Right ventricle myocardium inferior (tissue), 1 donor: ENCODE measurements at places on chromosomes 7 and 10.

- DNase-seq: no peak
These were observed 23.8 kb downstream of the EN2 start for GRCh38 chr7:155481764-155482163.

- DNase-seq: no peak
These were observed 26.2 kb upstream of the FRMD4A start for GRCh38 chr10:14356921-14357320.

DNA sequence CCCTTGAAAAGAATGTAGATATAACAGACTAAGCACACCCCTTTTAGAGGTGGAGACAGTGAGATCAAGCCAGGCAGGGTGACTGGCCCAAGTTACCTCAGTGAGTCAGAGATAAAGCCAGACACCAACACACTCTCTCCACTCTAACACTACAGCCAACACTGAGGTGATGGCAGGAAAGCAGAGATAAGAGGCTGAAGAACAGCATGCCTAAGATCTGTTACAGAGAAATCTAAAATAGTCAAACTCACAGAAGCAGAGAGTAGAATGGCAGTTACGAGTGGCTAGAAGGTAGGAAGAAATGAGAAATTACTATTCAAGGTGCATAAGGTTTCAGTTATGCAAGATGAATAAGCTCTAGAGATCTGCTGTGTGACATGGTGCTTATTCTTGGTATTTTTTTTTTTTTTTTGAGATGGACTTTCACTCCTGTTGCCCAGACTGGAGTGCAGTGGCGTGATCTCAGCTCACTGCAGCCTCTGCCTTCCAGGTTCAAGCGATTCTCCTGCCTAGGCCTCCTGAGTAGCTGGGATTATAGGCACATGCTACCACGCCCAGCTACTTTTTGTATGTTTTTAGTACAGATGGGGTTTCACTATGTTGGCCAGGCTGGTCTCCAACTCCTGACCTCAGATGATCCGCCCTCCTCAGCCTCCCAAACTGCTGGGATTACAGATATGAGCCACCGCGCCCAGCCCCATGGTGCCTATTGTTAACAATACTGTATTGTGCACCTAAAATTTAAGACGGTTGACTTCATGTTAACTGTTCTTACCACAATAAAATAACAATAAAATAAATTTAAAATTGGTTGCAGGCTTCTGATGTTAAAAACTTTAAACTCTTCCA, 28.7 kb downstream of the ICA1 start:
- no peak for DNase-seq

DNA sequence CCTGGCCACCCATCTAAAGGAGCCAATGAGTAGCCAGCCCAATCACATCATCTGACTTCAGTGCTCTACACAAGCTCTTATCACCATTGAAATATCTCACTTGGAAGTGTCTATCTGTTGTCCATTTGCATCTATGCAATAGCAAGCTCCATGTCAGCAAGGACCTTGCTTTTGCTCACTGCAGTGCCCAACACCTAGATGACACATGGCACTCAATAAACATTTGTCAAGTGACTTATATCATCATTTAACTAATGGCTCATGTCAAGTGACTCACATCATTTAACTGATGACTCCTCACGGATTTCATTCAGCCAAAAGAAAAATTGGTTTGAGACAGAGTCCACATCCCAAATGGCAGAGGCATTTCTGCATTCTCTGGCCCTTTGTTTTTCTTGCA, 92.9 kb upstream of the ADAM12 start:
- DNase-seq: no peak

DNA sequence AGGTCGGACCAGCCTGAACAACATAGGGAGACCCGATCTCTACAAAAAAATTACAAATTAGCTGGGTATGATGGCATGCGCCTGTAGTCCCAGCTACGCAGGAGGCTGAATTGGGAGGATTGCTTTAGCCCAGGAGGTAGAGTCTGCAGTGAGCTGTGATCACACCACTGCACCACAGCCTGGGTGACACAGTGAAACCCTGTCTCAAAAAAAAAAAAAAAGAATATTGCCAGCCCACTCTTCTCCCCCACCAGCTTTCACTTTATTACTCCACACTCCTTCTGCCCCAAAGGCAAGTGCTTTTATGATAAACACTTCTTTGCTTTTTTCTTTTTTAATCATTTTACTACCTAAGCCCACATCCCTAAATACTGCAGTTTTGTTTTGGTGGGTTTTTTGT, 14.8 kb downstream of the RAB19 start:
- DNase-seq: no peak

DNA sequence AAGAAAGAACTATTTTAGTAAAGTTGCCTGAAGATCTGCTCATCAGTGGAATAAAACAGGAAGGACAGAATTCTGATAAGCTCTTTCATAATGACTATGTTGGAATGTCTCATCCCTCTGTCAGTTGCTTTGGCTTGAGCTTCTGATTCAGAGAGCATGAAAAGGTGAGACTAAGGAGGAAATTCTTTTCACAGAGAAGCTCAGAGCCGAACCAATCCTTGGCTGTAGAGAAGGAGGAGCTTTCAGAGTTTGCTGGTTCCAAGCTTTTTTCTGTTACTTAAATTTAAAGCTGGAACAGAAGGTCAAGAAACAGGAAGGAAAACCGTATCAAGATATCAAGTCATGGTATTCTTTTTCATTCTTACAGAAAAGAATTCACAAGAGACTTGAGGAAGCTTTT, 24.0 kb downstream of the GSTO2 start:
- no peak for DNase-seq
